Effector CD4-positive, alpha-beta T cell (primary cell): ENCODE measurements at places on chromosomes 3 and 15.

GRCh38 chr15:98896002-98896721 lies 111.4 kb downstream of the PGPEP1L start:
- no peak for DNase-seq

DNA sequence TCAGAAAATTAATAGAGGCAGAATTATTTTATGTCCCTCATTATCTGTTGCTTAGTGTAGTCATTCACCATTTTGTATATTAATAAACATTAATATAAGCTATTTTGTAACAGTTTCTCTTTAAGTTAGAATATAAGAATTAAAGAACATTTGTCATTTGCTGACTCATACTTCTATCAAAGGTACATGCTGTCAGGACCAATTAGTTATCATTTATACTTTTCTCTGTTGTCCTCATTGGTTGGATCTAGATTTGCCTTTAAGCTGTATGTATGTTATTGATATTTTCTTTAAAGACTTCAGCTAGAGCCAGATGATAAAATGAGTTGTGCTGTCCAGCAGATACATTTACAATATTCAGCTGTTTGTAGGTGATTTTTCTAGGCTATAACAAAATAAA lies 168.4 kb upstream of the MLF1 start:
- no peak for DNase-seq

GRCh38 chr3:99505646-99506269 lies 132.6 kb upstream of the COL8A1 start:
- DNase-seq: no peak

- no peak for DNase-seq
Measured at GRCh38 chr3:123123716-123124616, 57.1 kb downstream of the PDIA5 start.
